Tongue (tissue), 3 donors: ENCODE measurements at places on chromosomes 6 and 20. TPM values are rescaled to one million over a fixed set of nuclear protein-coding genes. Genes with fewer than 3 reads are reported as not detected.

Gene SAPCD1
- total RNA-seq, result not detected

Gene COL10A1
- not detected for total RNA-seq

GRCh38 chr6:148414092-148414489, 71.5 kb downstream of the SASH1 start:
- DNase-seq, result no peak

- no peak for DNase-seq
These were observed 204.8 kb downstream of the TFAP2A start for GRCh38 chr6:10210052-10210451.

GRCh38 chr6:131784561-131784960, 23.3 kb upstream of the ENPP1 start:
- DNase-seq, result peak; percentile 30

Gene NKAPL
- total RNA-seq, result 0.62 TPM

DNA sequence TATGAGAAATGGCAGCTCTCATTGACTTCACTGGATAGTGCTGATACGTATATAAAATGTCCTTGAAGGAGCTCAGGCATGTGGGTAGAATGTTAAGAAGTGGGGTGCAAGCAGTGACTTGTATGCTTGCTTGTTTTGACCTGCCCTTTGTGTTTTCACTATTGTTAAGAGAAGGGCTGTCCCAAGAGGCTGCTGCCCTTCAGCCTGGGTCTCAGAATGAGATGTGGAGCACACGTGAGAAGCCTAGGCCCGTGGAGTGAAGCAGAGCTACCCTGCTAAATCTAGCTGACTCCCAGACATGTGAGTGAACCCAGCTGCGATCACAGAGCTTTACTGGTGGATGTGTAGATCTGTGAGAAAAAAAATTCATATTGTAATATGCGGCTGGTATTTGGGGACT, 305.3 kb upstream of the RGS17 start:
- no peak for DNase-seq

Gene TLDC2
- total RNA-seq, result 0.21 TPM

- peak; percentile 91 for DNase-seq
These were observed 659 bp downstream of the MCUR1 start for GRCh38 chr6:13813621-13814175.
